Ascending aorta (tissue), 2 donors: ENCODE measurements at places on chromosomes 7 and 10. TPM values are rescaled to one million over a fixed set of nuclear protein-coding genes. Genes with fewer than 3 reads are reported as not detected.

Gene HOXA7
- 12.0 TPM for total RNA-seq

Gene ITGB8
- total RNA-seq: 7.9 TPM

Gene WASHC2A
- 13.5 TPM for total RNA-seq

Gene SPDYE5
- total RNA-seq: not detected
